Neural cell (in vitro differentiated cells): ENCODE measurements at places on chromosomes 5 and 9. TPM values are rescaled to one million over a fixed set of nuclear protein-coding genes. Genes with fewer than 3 reads are reported as not detected.

Gene PCDHAC1
- 2.4 and 3.3 TPM in 2 replicates for polyA plus RNA-seq

Gene OR1N1
- polyA plus RNA-seq: not detected in 2 replicates

Gene CA9
- not detected in 2 replicates for polyA plus RNA-seq

Gene ADAMTS2
- polyA plus RNA-seq: 0.32 and 0.61 TPM in 2 replicates

Gene TRIM52
- 42.0 and 47.7 TPM in 2 replicates for polyA plus RNA-seq

Gene NINJ1
- 2.7 and 7.6 TPM in 2 replicates for polyA plus RNA-seq

Gene DNAJC21
- polyA plus RNA-seq: 14.9 and 17.0 TPM in 2 replicates

Gene STPG3
- polyA plus RNA-seq: not detected in 2 replicates

Gene AIF1L
- polyA plus RNA-seq: 3.4 TPM in 2 replicates

Gene SGCD
- polyA plus RNA-seq: 2.5 and 3.4 TPM in 2 replicates

Gene CCNJL
- polyA plus RNA-seq: 0.28 and 0.84 TPM in 2 replicates

Gene NRG2
- polyA plus RNA-seq: 5.4 and 5.6 TPM in 2 replicates

Gene PHF19
- polyA plus RNA-seq: 3.0 and 4.9 TPM in 2 replicates

Gene ARL14EPL
- 0.24 TPM in 1 of 2 replicates, not detected in the other for polyA plus RNA-seq

Gene MARCOL
- not detected in 2 replicates for polyA plus RNA-seq

Gene GCNT1
- 0.22 and 1.7 TPM in 2 replicates for polyA plus RNA-seq

Gene NUTM2F
- 0.68 and 1.5 TPM in 2 replicates for polyA plus RNA-seq

Gene RBM22
- polyA plus RNA-seq: 65.9 and 67.9 TPM in 2 replicates

Gene GRIA1
- 59.6 and 68.9 TPM in 2 replicates for polyA plus RNA-seq

Gene ADRB2
- not detected in 2 replicates for polyA plus RNA-seq

Gene ZNF618
- 7.1 and 10.3 TPM in 2 replicates for polyA plus RNA-seq

Gene TAF1L
- polyA plus RNA-seq: not detected in 2 replicates

Gene CLIC3
- not detected in 2 replicates for polyA plus RNA-seq

Gene ADAMTS19
- 0.12 and 1.4 TPM in 2 replicates for polyA plus RNA-seq

Gene PTGS1
- 0.17 TPM in 1 of 2 replicates, not detected in the other for polyA plus RNA-seq

Gene PHF24
- 1.8 and 2.4 TPM in 2 replicates for polyA plus RNA-seq

Gene ANKRD34B
- 0.08 and 0.32 TPM in 2 replicates for polyA plus RNA-seq

Gene LHX2
- polyA plus RNA-seq: 2.6 and 3.6 TPM in 2 replicates

Gene CACFD1
- 75.4 and 78.0 TPM in 2 replicates for polyA plus RNA-seq

Gene PCDHB13
- polyA plus RNA-seq: 1.0 and 1.6 TPM in 2 replicates

Gene RETREG1
- 20.4 and 25.4 TPM in 2 replicates for polyA plus RNA-seq

Gene SLC6A3
- polyA plus RNA-seq: 0.77 TPM in 1 of 2 replicates, not detected in the other

Gene FREM1
- 2.3 and 2.6 TPM in 2 replicates for polyA plus RNA-seq

Gene NR2F1
- 2.1 and 2.3 TPM in 2 replicates for polyA plus RNA-seq

Gene MYMK
- not detected in 2 replicates for polyA plus RNA-seq

Gene SPATA31D4
- not detected in 2 replicates for polyA plus RNA-seq

Gene TMEFF1
- 273 and 295 TPM in 2 replicates for polyA plus RNA-seq

Gene ANXA6
- polyA plus RNA-seq: 27.5 and 51.9 TPM in 2 replicates

Gene VCAN
- polyA plus RNA-seq: 1,185 and 1,274 TPM in 2 replicates

Gene PCDHB14
- polyA plus RNA-seq: 12.6 and 18.3 TPM in 2 replicates

Gene B4GALT1
- 0.41 and 0.90 TPM in 2 replicates for polyA plus RNA-seq

Gene CCIN
- polyA plus RNA-seq: not detected in 2 replicates

Gene KLHL3
- polyA plus RNA-seq: 10.9 and 12.9 TPM in 2 replicates

Gene SYNPO
- 0.14 TPM in 1 of 2 replicates, not detected in the other for polyA plus RNA-seq

Gene LURAP1L
- 0.59 TPM in 1 of 2 replicates, not detected in the other for polyA plus RNA-seq

Gene DHX29
- 36.4 and 48.1 TPM in 2 replicates for polyA plus RNA-seq

Gene C9
- polyA plus RNA-seq: not detected in 2 replicates

Gene SLC6A7
- 1.5 and 4.6 TPM in 2 replicates for polyA plus RNA-seq

Gene IFNK
- not detected in 2 replicates for polyA plus RNA-seq

Gene SRA1
- 73.5 and 76.2 TPM in 2 replicates for polyA plus RNA-seq

Gene ANKRD31
- 0.48 and 0.62 TPM in 2 replicates for polyA plus RNA-seq

Gene SH3TC2
- not detected in 2 replicates for polyA plus RNA-seq

Gene IDNK
- 4.1 and 7.5 TPM in 2 replicates for polyA plus RNA-seq

Gene ISL1
- 27.6 and 33.6 TPM in 2 replicates for polyA plus RNA-seq

Gene MRPS27
- 30.1 and 36.7 TPM in 2 replicates for polyA plus RNA-seq

Gene CCDC192
- not detected in 2 replicates for polyA plus RNA-seq

Gene COL5A1
- 0.06 TPM in 1 of 2 replicates, not detected in the other for polyA plus RNA-seq

Gene PCDHB11
- 2.7 and 3.7 TPM in 2 replicates for polyA plus RNA-seq

Gene P4HA2
- polyA plus RNA-seq: 1.4 and 1.8 TPM in 2 replicates
